ENCODE measurements at places on chromosomes 2 and 18.

DNA sequence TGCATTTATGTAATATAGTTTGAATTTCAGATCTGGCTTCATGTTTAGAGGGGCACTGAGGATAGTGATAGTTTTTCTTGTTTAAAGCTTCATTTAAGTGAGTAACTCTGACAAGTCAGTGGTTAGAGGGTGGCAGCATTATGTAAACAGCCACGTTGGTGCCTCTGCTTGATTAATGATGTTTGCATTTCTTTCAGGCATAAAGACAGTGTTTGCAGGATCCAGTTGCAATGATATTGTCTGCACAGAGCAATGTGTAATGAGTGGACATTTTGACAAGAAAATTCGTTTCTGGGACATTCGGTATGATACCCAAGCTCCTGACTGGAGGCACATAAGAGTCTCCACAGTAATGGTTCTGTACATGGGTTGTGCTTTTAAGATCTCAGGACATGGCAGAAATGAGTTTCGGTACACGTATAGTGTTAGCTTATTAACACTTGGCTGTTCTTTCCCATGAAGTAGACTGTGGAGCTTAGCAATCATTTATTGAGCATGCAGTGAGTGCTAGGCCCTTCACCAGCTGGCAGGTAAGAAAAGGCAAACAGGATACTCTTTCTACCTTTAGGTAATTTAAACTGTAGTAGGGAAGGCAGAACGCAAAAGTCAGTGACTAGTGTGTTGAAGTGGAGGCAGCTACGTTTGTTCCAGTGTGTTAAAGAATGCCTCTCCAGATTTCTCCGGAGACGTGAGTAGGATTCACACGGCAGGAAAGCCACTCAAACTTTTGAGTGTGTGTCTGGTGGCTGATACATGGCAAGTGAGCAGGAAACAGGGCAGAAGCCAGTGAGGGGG, 17.4 kb upstream of the SAG start:
- no peak for DNase-seq

DNA sequence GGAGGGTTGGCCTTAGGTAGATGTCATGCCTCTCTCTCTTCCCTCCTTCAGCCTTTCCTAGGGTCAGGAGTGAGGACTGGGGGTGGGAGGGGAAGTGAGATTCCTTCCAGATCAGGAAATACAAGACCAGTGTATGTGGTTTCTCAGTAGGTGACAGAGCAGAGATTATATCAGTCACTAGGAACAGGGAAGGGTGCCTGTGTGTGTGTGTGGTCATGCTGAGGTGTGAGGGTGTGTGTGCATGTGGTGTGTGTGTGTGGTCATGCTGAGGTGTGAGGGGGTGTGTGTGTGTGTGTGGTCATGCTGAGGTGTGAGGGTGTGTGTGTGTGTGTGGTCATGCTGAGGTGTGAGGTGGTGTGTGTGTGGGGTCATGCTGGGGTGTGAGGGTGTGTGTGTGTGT, 259.8 kb downstream of the LOXHD1 start:
- DNase-seq = peak; percentile 24

DNA sequence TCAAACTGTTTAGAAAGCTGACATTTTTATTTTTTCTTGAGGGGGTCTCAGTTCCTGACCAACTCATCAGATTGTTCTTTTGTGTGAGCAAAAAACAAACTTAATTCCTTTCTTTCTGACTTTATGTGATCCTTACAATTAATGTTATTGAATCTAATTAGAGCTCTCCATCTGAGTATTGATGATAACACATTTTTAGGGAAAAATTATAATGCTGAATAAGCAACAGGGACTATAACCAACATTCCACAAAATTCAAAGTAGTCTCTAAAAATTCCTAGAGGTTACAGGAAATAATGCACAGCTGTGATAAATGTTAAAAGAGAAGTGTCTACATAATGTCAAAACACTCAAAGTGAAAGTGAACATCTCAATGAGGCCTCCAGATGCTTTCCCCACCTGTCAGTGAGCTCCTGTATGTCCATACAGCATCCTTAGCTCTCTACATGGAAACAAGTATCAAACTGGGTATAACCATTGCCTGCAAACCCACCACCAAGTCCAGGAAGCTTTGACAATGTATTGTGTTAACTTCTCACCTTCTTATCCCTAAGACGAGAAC, 786.0 kb upstream of the SLC39A10 start:
- DNase-seq = no peak

GRCh38 chr2:120702801-120703200, 32.9 kb upstream of the GLI2 start:
- no peak for DNase-seq

DNA sequence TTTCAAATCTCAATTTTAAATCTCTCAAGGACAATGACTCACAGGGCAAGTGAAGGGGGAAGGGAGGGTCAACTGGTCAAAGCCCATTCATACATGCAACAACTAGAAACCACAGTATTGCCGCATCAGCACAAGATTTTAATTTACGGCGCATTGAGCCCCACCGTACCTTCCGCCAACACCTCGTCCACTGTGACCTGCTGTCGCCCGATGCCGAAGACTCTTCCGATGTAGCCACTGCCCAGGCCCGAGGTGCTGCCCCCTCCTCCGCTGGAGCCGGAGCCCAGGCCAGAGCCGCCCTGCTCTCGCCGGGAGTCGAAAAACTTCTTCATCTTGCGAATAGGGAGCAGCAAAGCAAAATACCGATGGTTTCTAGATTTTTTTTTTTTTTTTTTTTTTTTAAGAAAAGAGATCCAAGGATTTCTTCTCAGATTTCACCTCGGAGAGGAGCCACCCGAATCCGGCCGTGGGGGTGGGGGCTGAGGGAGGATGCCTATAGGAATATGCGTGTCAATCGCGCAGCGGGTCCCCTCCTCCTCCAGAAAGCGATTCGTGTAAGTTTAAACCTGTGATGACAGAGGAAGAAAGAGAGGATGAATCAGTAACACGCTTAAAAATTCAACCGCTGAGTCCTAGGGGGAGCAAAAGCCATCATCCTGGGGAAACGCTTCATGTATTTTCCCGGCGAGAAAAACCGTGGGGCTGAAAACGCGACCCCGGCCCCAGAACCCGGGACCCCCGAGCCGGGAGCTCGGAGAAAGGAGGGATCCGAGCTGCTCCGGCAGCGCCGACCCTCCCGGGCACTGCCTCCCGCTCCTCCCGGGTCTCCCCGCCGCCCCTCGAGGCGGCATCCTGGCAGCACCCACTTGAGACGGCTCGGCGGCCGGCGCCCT, 584 bp downstream of the AAK1 start:
- no peak for DNase-seq

DNA sequence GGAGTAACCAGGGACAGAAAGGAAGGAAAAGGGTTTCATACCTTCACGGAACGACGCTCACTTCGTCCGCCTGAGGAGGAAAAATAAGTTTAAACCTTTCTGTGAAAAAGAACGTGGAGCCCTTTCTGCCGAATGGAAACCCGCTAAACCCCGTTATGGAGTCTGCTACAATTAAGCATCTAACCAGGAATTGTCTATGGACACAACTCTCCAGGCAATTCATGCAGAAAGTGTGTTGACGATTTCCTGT, 528 bp upstream of the PPP4R3B start:
- DNase-seq = no peak

- DNase-seq = no peak
Measured at GRCh38 chr2:114119862-114120261, 230.0 kb downstream of the ACTR3 start.

GRCh38 chr2:159445307-159445706, 158.8 kb upstream of the WDSUB1 start:
- no peak for DNase-seq

DNA sequence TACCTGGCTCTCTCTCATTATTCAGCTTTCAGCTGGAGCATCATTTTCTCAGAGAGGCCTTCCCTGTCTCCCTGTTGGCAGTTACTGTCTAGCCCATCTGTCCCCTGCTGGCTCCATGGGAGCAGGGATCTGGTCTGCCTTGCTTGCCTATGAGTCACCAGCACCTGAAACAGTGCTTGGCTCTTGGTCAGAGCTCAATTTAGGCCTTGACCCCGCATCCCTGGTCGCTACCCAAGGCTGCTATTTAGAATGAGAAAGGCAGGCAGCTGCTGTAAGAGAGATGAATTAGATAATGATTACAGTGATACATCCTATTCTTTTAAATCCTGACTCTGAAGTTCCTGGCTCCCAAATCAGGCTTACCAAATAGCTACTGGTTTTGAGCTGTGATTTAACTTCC, 32.9 kb downstream of the KCNE4 start:
- no peak for DNase-seq

- DNase-seq = no peak
Measured at GRCh38 chr2:23412556-23413155, 27.7 kb downstream of the KLHL29 start.

- no peak for DNase-seq
Measured at GRCh38 chr2:8588831-8589191, 93.0 kb upstream of the ID2 start.

DNA sequence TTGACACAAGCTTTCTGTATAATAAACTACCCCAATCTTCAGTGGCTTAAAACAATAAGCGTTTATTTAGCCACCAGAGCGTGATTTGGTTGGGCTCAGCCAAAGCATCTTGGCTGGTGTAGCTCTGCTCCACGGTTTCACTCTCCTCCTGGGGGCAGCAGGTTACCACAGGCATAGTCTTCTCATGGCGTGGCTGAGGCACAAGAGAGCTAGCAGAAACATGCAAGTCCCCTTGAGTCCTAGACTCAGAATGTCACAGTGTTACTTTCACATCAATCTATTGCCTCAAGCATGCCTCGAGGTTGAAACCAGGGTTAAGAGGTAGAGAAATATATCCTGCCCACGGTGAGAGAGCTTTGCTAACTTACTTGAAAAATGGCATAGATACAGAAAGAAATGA, 19.9 kb upstream of the SLC9A2 start:
- DNase-seq = peak; percentile 30

GRCh38 chr2:227164763-227165291, 403 bp downstream of the COL4A3 start:
- no peak for DNase-seq

GRCh38 chr2:219916281-219916680, 288.9 kb downstream of the SLC4A3 start:
- DNase-seq = no peak

All from T-helper 2 cell (primary cell).